ENCODE measurements at places on chromosomes 5 and 9.

DNA sequence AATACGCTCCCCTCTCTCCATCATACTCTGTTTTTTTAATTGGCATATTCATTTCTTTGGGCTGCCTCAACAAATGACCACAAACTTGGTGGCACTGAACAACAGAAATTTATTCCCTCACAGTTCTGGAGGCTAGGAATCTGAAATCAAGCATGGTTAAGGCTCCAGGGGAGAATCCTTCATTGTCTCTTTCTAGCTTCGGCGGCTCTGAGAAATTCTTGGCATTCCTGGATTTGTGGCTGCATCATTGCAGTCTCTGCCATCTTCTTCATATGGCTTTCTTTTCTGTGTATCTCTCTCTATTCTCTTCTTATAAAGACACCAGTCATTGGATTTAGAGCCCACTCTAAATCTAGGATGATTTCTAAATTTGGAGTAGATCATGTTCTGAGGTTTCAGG, 10.9 kb upstream of the SLC24A2 start:
- no peaks in the 10 kb centered on the region for H3K36me3 ChIP-seq
- no peaks in the 10 kb centered on the region for H3K4me1 ChIP-seq
- H3K4me3 ChIP-seq, result no peak overlapping the region
- no peak overlapping the region for H3K27ac ChIP-seq

DNA sequence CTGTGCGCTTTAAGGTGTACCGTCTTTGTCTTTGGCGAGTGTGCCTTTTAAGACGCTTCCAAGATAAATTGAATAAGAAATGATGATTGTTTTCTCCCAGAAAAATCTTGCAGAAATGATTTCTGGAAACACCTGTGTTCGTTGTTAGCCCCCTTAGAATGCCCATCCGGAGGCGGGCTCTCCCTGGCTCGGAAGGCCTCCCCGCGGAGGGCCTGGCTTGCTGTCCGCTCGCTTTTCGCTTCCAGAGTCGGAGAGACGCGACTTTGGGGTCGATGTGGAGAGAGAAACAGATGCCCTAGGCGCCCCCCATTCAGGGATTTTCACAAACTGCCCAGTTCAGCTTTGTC, 23.9 kb downstream of the LECT2 start:
- no peak overlapping the region for H3K4me3 ChIP-seq
- H3K36me3 ChIP-seq, result no peaks in the 10 kb centered on the region
- H3K27ac ChIP-seq, result no peak overlapping the region
- peaks cover 41% of the 10 kb centered on the region for H3K27me3 ChIP-seq
- no peak for DNase-seq

- H3K36me3 ChIP-seq, result no peaks in the 10 kb centered on the region
- DNase-seq, result no peak
- H3K27ac ChIP-seq, result no peak overlapping the region
- H3K4me1 ChIP-seq, result peaks cover 27% of the 10 kb centered on the region
- no peaks in the 10 kb centered on the region for H3K27me3 ChIP-seq
- H3K4me3 ChIP-seq, result no peak overlapping the region
Measured at GRCh38 chr9:89314955-89315354, 3.3 kb upstream of the SECISBP2 start.

- no peaks in the 10 kb centered on the region for H3K4me1 ChIP-seq
- no peaks in the 10 kb centered on the region for H3K36me3 ChIP-seq
- H3K4me3 ChIP-seq, result no peak overlapping the region
- no peak for DNase-seq
- no peak overlapping the region for H3K27ac ChIP-seq
Measured at GRCh38 chr9:137968235-137968634, 90.7 kb downstream of the CACNA1B start.

GRCh38 chr9:99112750-99113413, 8.0 kb downstream of the TGFBR1 start:
- H3K27ac ChIP-seq, result peak overlapping the region; percentile 65
- peaks cover 79% of the 10 kb centered on the region for H3K4me1 ChIP-seq
- DNase-seq, result no peak

- H3K4me1 ChIP-seq, result no peaks in the 10 kb centered on the region
- no peak for DNase-seq
- no peak overlapping the region for H3K27ac ChIP-seq
Measured at GRCh38 chr5:2007878-2008501, 125.3 kb upstream of the IRX4 start.

GRCh38 chr5:113614191-113614590, 100.7 kb downstream of the YTHDC2 start:
- no peak overlapping the region for H3K4me3 ChIP-seq
- no peaks in the 10 kb centered on the region for H3K4me1 ChIP-seq
- H3K27ac ChIP-seq, result no peak overlapping the region

DNA sequence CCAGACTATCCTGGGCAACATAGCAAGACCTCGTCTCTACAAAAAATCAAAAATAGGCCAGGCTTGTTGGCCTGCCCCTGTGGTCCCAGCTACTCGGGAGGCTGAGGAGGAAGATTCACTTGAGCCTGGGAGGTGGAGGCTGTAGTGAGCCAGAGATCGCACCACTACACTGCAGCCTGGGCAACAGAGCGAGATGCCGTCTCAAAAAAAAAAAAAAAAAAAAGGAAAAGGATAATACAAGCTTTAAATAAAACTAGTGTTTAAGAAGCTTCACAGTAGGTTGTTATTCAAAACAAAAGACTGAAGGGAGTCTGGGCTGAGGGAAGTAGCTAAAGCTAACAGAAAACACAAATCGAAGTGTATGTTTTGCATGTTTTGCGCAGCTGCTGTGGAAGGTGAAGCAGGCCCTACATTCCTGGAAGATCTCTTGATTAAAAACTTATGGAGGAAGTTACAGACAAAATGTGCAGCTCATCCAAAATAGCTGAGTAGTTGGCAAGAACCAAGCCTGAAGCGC, 581 bp upstream of the C9orf40 start:
- H3K4me3 ChIP-seq, result peak overlapping the region; percentile 86
- no peaks in the 10 kb centered on the region for H3K36me3 ChIP-seq
- H3K27me3 ChIP-seq, result no peaks in the 10 kb centered on the region
- DNase-seq, result no peak
- no peaks in the 10 kb centered on the region for H3K4me1 ChIP-seq

GRCh38 chr5:83720836-83721537, at the start of gene HAPLN1:
Gene HAPLN1 (minus strand): TSS chr5:83720855. CDS start chr5:83673523, 47,332 bp downstream.
- H3K4me3 ChIP-seq, result peak within 1 kb of the TSS; percentile 49
- no peaks in the 10 kb centered on the region for H3K36me3 ChIP-seq
- H3K4me1 ChIP-seq, result no peaks in the 10 kb centered on the region

- H3K4me1 ChIP-seq, result peaks cover 81% of the 10 kb centered on the region
- H3K36me3 ChIP-seq, result no peaks in the 10 kb centered on the region
- H3K27me3 ChIP-seq, result no peaks in the 10 kb centered on the region
- no peak for DNase-seq
Measured at GRCh38 chr5:95839658-95840057, 17.1 kb upstream of the GLRX start.
